ENCODE measurements at places on chromosomes 4 and X. TPM values are rescaled to one million over a fixed set of nuclear protein-coding genes. Genes with fewer than 3 reads are reported as not detected.

DNA sequence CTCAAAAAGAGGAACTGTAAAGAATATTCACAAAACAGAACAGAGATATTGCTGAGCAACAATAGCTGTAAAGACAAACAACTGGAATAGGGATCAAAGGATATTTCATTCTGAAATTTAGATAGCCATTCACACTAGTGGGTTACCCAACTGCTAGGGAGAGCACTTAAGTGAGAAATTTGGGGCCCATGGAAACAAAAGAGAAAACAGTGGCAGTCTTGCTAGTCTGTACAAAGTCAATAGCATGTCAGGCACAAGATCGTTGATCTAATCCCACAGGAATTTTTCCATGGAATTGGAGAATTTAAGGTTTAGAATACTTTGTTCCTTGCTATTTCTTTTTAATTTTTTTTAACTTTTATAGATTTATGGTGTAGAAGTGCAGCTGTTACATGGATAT lies 467.0 kb downstream of the PCDH18 start:
- DNase-seq, result no peak

- DNase-seq, result peak; percentile 46
These were observed 18.8 kb upstream of the AREG start for GRCh38 chr4:74426101-74426500.

GRCh38 chrX:131895807-131896206 lies 127.3 kb upstream of the STK26 start:
- no peak for DNase-seq

DNA sequence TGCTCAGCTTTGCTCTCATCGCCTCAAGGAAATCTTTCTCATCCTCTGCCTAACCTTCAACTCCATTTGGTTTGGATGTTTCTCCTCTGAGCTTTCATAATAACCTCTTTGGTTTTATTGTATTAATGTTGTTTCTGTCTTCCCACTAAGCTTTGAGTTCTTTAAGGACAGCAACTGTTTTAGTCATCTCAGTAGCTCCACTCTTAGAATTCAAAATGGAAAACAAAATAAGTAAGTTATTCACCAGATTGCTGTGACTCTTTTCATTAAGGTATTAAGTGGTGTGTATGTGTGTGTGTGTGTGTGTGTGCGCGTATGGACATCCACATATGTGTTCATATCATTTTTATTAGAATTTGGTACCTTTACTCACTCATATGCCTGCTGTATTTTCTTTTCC lies 279.2 kb upstream of the BOD1L1 start:
- no peak for DNase-seq

DNA sequence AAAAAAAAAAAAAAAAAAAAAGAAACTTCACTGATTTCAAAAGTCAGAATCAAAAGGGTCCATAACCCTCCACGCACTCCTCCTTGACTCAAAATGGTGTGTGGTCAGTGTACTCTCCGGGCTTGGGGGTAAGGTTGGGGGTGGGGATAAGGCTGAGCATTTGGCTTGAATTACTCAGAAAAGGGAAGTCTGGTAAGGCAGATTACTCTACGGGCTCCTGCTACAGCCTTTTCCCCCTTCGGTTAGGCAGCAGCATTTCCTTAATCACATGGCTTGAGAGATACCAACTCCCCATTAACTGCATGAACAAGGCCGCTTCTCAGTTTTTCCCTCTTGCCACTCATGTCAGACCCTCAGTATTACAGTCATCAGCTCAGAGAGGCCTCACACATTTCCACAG lies 135.4 kb upstream of the DUSP21 start:
- no peak for DNase-seq

- DNase-seq, result no peak
These were observed 734.1 kb downstream of the ADGRL3 start for GRCh38 chr4:61934198-61934597.

DNA sequence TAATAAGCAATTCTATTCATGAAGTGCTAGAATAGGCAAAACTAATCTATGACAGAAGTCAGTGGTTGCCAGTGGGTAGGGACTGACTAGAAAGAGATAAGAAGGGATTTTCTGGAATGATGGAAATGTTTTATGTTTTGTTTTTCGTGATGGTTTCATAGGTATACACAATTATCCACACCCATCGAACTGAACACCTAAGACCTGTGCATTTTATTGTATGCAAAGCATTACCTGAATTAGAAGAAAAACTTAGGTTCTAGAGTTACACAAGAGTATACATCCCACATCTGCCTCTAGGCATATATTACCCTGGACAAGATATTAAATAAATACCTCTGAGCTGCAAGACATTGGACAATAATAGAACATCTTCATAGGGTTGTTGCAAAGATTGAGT lies 205.2 kb downstream of the SOWAHB start:
- DNase-seq, result no peak

DNA sequence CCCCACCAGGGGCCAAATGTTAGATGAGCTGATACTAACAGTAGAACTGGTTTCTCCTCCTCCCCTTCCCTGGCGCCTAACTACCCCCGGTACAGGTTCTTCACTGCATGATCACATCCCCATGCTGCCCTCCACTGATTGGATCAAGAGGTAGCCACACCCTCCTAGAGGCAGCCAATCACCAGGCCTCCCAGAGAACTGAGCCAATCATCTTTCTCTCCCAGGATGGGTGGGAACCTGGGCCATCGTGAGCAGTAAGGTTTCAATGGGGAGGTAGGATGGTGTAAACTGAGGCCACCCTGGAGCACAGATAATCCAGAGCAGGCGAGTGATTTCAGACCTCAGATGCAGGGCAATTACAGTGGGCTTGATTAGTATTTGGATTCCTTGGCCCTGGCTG lies 64.2 kb downstream of the PPP2R2C start:
- DNase-seq, result no peak

DNA sequence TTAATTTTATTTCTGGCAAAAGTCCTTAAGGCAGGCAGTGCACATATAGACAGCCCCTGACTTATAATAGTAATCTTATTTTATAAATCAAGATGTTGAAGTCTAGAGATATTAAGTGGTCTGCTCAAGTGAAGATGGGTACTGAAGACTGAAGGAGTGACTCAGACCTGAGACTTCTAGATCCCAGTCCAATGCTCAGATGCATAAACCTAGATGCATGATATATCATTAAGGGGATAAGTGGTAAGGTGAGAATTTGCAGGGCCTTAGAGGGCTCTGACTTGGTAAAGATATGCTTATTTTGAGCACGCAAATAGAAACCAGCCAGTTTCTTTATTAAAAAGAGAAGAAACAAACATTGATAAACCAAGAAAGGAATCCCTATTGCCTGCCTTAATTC lies 42.9 kb downstream of the SLC9A7 start:
- no peak for DNase-seq

- no peak for DNase-seq
These were observed 24.2 kb upstream of the DCAF8L2 start for GRCh38 chrX:27565992-27566391.

- DNase-seq, result peak; percentile 29
These were observed 67.7 kb upstream of the PGRMC2 start for GRCh38 chr4:128355305-128355704.

DNA sequence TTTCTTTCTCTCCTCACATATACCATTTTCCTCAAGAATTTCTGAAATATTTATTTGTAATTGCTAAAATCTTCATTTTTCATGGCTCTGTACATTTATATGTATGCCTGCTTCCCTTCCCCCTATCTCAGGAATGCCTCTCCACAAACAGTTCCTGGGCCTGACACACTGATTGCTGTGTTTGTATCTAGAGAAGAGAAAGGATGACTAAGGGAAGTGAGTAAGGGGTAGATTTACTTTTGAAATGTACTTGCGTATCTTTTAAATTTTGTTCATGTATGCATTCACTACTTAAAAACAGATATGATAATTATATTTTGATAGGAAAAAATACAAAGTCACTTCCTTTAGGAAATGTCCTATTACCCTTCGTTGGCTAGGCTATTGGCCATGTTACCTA lies 790.8 kb downstream of the PCDH18 start:
- DNase-seq, result no peak

F11 gene
- total RNA-seq, result not detected

SMPX gene
- not detected for total RNA-seq

MFAP3L gene
- 1.9 TPM for total RNA-seq

SCML2 gene
- 4.1 TPM for total RNA-seq

All from RPMI7951 (cell line).